ENCODE measurements at places on chromosomes 4 and X.

DNA sequence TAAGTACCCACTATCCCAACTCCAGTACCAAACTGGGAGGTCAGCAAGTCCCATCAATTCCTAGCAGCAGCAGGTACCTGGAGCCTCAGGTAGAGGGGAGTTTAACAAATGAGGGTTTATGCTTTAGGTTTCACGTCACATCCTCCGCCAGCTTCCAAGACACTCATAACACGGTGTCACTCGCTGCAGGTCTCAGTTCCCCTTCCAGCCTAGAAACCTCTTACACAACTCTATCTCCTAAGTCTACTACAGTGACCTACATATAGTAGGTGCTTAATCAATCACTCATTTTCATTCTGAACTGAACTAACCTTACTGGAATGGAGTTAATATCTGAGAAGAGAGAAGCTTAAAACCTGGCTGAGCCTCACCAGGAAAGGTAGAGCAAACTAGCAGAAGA, 96.0 kb downstream of the EFHC2 start:
- no peak for DNase-seq

GRCh38 chr4:151430740-151431457, 21.9 kb downstream of the FHIP1A start:
- no peak for DNase-seq

DNA sequence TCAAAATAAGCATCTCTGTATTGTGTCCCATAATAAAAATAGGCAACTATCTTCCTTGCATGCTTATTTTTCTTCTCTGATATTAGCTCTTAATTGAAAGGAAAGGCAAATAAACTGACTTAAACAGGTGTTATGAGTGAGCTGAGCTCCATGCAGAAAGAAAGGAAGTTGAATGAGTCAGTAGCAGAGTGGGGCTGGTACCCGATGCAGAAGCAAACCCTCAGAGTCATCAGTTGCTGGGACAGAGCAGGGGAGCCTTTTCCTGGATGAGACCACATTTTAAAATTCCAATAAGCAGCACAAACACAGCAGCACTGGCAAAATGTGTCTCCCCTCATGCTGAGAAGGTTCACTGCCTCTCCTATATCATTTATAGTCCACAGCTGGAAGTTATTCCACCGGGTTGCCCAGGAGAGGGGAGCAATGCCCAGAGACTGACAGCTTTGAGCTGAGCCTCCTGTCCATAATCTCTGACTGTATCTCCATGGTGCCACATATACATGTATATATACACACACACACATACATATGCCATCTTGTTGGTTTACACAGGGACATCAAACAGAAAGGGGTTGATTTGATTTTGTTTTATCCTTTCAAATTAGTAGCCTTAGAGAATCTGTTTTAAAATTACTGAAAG, 274.3 kb upstream of the PPARGC1A start:
- no peak for DNase-seq

DNA sequence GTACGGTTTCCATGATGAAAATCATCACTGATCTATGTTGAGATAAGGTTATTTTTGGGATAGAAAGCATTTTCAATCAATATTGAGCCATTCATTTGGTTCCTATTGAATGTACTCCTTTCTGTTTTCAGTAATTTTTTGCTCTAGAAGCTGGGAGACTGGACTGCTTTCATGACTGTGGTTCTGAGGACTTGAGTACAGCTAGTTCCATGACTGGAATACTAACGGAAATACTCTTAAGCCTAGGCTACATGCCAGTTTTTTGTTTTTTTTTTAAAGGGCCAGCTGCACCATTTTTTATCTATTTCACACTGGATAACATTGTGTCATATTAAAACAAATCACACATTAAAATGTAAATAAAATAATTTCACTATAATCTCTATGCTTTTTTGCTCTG, 16.7 kb downstream of the PRR32 start:
- DNase-seq = no peak

- DNase-seq = no peak
These were observed 342.3 kb downstream of the GRXCR1 start for GRCh38 chr4:43234626-43235415.

DNA sequence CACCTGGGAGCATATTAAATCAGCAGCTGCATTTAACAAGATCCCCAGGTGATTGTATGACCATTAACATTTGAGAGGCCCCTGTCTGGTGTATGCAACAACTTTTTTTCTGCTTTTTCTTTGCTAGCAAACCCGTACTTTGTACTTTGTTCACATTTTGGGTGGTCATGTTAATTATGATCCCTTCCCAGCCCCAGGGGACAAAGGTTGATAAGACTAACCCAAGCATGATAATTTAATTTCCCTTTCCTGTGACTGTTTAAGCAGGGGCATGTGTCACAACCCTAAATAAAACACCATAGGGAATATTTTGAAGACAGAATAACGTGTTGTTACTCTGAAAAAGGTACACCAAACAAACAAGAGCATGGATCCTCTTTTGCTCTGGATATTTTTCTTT, 332.0 kb downstream of the PCDH18 start:
- no peak for DNase-seq

DNA sequence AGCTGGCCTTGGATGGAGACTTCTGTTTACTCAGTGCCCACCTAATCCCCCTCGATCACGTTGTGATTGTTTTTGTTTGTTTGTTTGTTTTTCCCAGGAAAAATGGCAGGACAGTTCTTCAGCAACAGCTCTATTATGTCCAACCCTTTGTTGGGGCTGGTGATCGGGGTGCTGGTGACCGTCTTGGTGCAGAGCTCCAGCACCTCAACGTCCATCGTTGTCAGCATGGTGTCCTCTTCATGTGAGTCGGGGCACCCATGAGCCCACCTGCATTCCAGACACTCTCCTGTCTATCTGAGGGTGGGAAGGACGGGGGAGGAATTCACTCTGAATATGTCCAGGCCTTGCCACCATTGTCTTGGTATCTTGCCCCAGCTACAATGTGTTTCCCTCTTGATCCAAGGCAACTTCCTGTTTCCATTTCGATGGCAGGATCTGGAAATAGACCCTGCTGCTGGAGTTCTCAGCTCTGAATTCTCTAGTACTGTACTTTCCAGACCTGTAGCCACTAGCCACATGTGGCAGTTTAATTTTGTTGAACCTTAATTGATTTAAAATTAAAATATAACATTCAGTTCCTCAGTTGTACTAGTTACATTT, 10.5 kb downstream of the SLC34A2 start:
- no peak for DNase-seq

DNA sequence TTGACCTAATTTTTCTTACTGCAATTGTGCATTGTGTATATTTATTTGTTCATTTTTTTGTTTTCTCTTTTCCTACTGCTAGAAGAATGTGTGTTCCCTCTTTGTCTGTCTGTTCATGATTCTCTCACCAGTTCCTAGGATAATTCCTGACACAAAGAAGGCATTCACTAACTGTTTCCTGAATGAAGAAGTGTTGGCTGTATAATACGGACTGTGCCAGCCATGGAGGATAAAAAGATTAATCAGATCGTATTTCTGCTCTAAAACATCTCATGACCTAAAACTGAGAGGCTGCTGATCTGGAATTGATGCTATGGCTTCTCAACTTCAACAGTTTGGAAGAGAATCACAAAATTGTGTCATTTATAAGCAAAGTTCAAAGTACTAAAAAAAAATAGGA, 563.1 kb upstream of the FRG1 start:
- DNase-seq = no peak

DNA sequence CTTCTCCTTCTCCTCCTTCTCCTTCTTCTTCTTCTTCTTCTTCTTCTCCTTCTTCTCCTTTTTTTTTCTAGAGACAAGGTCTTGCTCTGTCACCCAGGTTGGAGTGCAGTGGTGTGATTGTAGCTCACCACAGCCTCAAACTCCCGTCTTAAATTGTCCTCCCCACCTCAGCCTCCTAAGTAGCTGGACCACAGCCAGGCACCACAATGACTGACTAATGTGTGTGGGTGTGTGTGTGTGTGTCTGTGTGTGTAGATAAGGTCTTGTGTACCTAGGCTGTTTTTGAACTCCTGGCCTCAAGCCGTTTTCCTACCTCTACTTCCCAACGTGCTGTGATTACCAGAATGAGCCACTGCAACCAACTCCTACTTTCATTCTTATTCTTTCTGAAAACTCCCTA, 390.9 kb downstream of the ADAM29 start:
- DNase-seq = no peak

- DNase-seq = no peak
These were observed 30.7 kb upstream of the RAPGEF2 start for GRCh38 chr4:159071969-159072765.

- no peak for DNase-seq
These were observed 144.4 kb upstream of the RADX start for GRCh38 chrX:106467422-106467821.

DNA sequence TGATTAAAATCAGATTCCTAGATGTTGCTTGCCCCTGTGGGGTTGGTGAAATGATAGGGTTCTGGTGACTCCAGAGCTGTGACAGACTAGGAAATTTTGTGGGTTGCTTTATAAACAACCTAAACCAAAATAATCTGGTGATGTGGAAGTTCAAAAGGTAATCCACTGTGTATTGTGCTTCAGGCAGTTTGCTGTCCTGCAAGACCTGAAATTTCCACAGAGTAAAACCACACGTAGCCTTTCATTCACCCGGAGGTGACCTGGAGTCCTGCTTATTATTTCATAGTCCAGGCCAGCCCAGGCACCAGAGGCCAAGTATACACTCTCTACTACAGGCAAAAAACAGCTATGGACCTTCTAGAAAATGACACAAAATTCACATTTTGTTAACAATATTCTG, 114.6 kb upstream of the CBR4 start:
- no peak for DNase-seq

DNA sequence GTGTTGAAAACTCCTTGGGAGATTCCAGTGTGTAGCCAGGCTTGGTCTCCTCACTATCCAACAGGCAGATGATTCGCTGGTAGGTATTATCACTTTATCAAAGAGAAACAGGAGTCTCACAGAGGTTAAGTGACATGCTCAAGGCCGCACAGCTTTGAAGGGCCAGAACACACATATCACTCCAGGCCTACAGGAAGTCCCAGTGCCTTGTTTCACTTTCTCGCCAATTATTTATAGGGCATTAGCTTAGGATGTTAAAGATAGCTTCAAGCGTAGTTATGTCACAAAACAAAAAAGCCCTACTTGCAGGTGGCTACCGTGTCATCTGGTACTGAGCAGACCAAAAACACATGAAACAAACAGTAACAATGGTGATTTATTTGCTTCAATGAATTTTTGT, 13.2 kb downstream of the ATP8A1 start:
- no peak for DNase-seq

- no peak for DNase-seq
These were observed 40.0 kb downstream of the HADH start for GRCh38 chr4:108029731-108030130.

DNA sequence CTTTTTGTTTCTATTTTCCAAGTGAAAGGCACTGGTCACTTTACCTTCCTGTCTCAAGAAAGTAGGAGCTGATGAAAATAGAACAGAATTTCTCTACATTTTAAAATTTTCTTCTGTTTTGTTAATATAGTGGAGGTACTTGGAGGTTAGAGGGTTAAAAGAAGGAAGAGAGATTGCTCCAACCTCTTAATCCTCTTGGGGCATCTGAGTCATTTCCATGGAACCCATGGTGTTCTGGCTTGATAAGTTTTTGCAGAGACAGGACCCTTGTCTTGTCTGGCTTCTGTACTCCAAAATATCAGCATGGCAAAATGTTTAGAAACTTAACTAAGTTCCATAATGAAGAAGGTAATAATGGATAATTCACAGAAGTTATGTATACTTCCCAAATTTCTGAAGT, 727.2 kb downstream of the C4orf33 start:
- DNase-seq = no peak

DNA sequence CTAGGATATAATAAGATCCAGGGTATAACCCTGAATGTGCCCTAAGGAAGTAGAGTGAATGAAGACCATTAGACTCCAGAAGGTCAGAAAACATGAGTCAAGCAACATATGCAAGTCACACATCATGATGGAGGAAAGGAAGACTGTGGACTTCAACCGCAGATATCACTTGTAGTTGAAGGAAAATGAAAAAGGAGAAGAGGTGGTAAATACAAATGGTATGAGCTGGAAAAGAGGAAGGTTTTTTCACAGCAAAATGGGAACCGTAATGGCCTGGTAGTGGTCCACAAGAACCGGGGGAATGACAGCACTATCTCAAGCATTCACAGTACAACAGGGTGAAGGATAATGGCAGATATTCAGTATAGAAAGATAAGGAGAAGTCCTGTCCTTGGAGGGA, 5.2 kb upstream of the SCFD2 start:
- DNase-seq = no peak

- no peak for DNase-seq
These were observed 419.6 kb upstream of the RASGEF1B start for GRCh38 chr4:81891005-81891996.

DNA sequence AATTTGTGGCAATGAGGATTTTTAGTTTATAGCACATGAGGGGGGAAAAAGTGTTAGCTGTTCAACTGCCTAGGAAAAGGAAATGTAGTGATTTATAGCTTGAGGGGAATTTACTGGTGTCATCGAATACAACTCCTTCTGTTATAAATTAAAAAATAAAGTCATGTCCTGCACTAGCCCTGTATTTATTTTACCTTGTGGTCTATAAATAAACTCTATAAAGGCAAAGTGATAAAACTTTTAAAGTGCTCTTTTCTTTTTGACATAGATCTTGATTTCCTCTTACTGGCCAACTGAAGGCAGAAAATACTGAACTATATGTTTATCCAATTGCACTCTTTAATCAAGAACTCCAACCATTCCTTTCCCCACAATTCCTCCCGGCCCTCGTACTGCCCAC, 672.1 kb upstream of the SLIT2 start:
- no peak for DNase-seq

DNA sequence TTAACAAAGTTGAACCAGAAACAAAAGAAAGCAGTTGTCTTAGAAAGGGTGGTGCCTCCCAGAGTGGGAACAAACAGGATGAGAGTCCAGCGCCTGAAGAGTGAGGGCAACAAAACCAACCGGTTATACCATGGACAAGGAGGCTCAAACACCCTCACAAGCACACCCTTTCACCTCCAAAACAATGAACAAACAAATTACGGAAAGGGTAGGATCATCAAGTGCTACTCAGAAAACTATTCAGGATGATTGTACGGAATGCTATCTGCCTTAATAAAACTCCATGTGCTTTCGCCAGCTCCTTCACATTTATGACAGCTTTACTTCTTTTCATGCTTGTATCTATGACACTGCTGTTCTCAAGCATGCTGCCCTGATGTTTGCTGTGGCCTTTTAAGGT, 26.8 kb downstream of the SLC39A8 start:
- DNase-seq = no peak

- no peak for DNase-seq
These were observed 42.6 kb downstream of the CLDN34 start for GRCh38 chrX:10009741-10010140.

DNA sequence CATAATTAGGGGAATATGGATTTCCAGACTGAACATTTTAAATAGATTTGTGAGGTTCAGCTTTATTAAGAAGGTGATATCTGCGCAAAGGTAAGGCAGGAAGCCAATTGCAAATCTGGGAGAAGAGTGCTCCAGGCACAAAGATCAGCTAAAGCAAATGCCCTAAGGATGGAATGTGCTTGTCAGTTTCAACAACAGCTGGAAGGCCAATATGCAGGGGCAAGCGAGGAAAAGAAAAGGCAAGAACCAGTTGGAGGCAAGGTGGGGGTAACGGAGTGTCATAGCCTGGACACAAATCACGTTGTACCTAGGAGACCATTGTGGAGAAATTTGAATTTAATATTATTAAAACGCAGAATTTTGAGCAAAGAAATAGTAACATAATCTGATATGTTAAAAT, 1710.3 kb upstream of the PCDH7 start:
- no peak for DNase-seq
